ENCODE measurements at places on chromosomes 11 and 22.

GRCh38 chr11:5719703-5720495, 16.3 kb upstream of the OR56B1 start:
- DNase-seq, result no peak

- DNase-seq, result no peak
Observed at GRCh38 chr11:24297461-24297860, 199.4 kb upstream of the LUZP2 start.

DNA sequence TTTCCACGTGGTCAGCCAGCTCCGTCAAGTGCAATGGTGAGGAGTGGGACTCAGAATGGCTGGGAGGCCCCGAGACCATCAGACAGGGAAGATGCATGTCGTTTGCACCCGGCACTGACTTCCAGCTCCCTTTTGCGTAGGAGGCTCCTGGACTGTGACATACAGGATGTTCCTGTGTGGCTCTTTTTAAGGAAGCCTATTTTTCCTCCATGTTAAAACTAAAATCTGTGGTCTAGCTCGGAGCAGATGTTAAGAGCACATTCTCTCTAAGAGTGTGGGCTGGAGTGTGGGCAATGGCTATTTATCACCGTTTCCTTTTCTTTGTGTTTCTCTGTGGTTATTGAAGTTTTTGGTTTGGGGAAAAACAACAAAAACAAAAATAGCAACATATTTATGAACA, 40.9 kb upstream of the AMPD3 start:
- no peak for DNase-seq

- DNase-seq, result no peak
Observed at GRCh38 chr11:18063125-18063524, 17.1 kb upstream of the TPH1 start.

DNA sequence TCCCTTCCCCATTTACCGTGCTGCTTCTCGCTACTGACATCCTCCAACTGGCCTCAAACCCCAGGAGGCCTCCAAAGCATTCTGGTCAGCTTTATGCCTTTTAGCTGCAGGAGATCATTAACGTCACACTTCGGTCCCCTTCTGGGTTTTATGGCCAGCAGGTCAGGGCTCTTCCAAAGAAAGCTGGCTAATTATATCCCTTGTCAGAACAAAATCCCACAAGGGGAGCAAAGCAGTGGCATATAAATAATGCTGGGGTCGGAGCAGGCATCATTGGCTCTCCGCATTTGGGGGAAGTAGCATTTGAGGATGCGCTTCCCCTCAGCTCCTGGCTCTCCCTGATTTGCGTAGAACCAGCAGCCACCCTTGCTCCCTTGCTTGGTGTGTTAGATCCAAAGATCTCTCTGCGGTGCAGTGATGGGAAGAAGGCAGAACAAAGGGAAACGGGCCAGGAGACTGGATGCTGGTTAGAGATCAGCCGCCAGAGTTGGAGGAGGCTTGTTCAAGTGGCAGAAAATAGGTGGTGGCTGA, 117.4 kb downstream of the DBX1 start:
- DNase-seq, result no peak

- no peak for DNase-seq
Observed at GRCh38 chr11:118212131-118212725, 12.6 kb downstream of the JAML start.
